ENCODE measurements at places on chromosomes 5 and 9. TPM values are rescaled to one million over a fixed set of nuclear protein-coding genes. Genes with fewer than 3 reads are reported as not detected.

POLR3G gene
- total RNA-seq: 16.5 TPM

PCDHGA2 gene
- 0.58 TPM for total RNA-seq

CD180 gene
- total RNA-seq: not detected

S1PR3 gene
- 76.2 TPM for total RNA-seq

LPCAT1 gene
- total RNA-seq: 161 TPM

Measured in A549 treated with Mapracorat at 1 μM for 4 hours (cell line).